ENCODE measurements at places on chromosomes 13 and 19.

DNA sequence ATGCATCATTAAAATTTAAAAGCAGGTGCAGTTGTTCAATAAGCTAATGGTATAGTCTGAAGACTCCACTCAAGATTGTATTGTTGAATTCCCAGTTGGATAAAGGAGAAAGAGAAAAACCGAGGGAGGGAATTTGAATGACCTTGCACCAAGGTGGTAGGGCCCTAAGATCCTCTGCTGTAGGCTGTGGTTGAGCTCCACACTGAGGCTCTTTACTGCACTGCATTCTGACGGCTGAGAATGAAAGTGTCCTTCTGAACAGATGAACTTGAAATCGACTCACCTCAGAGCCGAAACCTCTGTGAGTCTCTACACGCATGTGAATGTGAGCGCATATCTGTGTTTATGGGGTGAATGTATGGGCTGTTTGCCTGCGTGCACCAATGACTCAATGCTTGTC is 388.9 kb upstream of the DACH1 start:
- DNase-seq: peak; percentile 58

DNA sequence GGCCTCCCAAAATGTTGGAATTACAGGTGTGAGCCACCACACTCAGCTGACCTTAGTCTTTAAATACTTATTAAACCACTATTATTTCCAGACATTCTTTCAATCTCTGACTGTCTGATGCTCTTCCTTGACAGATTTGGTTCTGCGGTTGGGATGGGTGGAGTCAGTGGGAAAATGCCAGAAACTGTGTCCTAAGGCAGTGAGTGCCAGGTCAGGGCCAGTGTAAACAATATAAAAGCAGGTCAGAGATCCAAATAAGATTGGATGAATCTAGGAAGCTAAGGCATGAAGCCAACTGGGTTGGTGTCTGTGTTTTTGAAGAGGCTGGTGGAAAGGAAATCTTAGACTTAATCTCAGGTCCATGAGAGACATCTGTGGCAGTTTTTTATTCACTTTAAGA is 74.7 kb downstream of the KLF5 start:
- peak; percentile 47 for DNase-seq

DNA sequence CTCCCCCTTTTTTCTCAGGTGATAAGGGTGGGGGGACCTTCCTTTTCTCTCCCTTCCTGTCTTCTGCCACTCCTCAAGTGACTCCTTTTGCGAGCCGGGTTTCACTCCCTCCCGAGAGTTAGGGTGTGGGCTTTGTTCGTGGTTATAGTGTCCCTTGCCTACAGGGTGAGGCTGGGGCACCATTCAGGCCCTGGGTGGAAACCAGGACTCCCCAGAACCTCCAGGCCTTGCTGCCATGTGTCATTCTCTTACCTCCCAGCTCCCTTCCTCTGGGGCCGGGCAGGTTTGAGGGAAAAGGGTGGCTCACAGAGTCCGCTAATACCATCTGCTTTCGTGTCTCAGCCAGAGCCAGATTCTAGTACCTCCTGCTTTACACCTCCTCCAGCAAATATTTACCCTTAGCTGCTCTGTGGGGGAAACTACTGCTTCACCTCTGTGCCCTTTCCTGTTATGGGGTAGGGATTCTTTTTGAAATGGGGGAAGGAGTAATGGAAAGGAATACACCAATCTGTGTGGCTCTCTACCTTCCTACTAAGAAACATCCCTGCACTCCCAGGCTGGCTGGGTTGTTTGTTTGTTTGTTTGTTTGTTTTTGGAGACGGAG is 2.8 kb downstream of the ACTN4 start:
- no peak for DNase-seq

GRCh38 chr13:40109351-40109844 is 453.9 kb downstream of the COG6 start:
- DNase-seq: peak; percentile 90

GRCh38 chr19:52896431-52897137 is 851 bp downstream of the ZNF320 start:
- DNase-seq: peak; percentile 73

GRCh38 chr13:82938644-82939043 is 943.6 kb downstream of the SLITRK1 start:
- DNase-seq: no peak

DNA sequence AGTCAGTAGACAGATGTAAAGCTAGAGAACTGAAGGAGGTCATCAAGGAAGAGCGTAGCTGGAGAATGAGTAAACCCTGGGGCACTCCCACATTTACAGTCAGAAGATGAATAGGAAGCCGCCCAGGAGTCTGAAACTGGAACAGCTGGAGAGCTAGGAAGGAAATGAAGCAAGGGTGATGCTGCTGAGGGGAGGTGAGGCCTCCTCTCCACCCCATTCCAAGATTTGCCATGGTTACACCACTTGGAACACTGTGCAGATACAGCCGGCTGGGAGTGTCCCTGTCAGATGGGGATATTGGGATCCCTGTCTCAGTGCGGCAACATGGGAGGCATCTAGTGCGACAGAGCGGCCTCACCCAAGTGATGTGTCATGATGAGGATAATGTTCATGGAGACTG is 51.8 kb upstream of the GPI start:
- peak; percentile 14 for DNase-seq

DNA sequence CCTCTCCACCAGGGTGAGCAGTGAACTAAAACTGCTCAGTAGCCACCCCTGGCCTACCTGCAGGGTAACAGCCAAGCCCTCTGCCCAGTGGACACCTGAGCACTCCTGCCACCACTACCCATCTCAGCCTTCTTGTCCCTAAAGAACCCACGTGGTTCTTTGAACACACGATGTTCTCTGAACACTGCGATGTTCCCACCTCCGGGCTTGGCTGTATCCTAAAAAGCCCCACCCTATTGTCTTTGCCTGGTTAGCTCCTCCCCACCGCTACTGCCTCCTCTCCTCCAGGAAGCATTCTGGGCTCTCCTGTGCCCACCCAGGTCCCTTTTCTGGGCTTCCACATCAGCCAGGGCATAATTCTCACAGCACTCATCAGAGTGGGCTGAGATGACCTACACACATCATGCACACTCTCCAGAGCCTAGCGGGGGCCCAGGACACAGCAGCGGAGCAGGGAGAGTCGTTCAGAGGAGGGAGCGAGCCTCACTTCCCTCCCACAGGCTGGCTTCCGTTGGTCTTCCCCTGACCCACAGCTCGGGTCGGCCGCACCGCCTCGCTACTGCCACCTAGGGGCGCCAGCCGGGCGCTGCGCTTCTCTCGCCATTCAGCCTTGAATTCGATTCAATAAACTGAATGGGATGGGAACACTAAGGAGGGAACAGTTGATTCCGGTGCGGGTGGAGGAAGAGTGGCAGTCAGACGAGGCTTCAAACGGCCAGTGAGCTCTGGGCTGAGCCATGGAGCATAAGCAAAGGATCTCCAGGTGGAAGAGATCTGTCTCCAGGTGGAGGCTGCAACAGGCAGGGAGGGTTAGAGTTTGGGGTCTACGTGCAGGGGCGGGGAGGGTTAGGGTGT is 3.2 kb downstream of the ELAVL1 start:
- DNase-seq: peak; percentile 88

DNA sequence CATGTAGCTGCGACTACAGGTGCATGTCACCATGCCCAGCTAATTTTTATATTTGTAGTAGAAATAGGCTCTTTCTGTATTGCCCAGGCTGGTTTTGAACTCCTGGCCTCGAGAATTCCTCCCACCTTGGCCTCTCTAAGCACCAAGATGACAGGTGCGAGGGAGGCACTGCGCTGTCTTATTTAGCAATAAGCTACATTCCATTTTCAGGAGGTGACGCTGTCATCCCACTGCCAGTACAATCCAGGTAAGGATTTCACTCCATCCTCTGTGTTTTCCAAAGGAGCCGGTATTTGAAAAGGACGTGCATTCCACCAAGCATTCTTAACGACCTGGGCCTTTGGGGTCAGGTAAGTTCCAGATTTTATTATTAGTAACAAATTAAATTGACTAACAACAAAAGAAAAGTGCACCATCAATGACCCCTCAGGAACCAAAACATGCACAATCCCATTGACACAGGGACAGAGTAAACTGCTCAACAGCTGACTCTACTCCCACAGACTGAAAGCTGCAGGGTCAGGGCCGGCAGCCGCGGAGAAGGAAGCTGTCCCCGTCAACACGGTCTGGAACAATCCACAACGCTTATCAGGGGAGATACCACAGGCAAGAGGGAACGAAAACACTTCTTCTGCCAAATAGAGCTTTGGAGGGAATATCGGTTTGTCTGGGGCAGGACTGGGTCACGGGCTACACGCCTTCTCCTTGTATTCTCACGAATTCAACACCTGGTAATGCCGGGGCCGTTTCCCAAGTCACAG is 82.8 kb downstream of the INSR start:
- DNase-seq: no peak

DNA sequence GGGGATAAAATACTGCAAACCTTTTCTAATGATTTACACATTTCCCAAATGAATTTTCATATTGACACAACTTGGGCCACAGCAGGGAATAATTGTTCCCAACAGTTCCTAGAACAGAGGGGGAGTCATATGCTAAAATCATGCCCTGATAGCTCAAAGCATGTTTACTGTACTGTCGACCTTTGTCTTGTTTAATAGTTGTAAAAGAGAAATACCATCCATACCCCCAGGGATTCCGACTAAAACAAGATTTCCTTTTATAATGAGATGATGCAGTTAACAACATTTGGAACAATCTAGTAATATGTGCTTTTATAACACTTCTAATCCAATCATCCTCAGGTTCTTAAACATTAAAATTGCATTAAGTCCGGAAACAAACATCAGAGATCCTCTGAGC is 759.7 kb downstream of the OLFM4 start:
- no peak for DNase-seq

DNA sequence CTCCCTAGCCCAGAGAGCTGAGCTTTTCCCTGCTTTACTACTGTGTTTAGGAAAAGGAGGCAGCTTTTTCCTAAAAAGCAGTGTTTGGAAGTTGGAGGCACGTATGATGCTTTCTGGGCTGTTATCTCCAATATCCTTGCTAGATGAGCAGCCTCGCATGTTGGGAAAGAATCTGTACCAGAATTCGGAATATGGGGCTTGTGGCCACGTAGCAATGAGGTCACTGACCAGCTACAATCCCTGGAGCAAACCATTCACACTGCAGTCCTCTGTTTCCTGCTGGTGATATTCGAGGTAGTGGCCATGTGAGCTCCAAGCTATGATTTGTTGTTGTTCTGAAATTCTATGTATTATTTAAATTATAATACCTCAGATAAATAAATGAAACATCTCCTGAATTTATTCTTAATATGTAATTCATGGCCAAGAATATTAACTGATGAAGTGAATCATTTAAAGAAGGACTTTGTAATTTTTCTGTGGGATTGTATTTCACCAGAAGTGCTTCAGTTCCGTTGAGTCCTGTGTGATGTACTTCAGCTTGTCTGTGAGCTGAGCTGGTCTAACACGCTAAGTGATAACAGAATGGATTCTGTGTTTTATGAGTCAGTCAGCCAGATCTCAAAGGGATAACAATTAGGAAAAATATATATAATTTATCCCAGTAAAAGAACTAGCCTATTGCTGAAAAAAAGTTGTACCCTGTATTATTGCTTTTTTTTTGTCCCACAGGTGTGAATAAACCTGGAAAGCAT is 319.5 kb downstream of the SHISA2 start:
- DNase-seq: peak; percentile 65

DNA sequence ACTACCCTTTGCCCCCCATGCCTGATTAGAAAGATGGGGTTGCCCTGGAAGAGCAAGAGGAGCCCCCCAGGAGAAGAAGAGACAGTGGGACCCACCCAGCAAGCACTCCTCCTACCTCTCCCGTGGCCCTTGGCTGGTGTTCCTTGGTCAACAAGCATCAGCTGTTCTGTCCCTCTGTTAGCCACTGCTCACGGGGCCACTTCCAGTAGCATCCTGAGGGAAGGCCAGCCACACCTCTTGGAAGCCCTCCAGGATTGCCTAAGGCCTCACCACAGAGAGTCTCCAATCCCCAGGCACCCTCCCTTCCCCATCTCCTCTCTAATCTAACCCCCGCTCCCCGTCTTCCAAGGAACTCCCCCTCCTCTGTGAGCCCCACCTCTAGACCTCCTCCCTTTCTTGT is 15.1 kb upstream of the DPP9 start:
- DNase-seq: no peak

GRCh38 chr13:95833126-95833525 is 156.2 kb downstream of the DNAJC3 start:
- no peak for DNase-seq
